ENCODE measurements at places on chromosomes 1 and 21.

DNA sequence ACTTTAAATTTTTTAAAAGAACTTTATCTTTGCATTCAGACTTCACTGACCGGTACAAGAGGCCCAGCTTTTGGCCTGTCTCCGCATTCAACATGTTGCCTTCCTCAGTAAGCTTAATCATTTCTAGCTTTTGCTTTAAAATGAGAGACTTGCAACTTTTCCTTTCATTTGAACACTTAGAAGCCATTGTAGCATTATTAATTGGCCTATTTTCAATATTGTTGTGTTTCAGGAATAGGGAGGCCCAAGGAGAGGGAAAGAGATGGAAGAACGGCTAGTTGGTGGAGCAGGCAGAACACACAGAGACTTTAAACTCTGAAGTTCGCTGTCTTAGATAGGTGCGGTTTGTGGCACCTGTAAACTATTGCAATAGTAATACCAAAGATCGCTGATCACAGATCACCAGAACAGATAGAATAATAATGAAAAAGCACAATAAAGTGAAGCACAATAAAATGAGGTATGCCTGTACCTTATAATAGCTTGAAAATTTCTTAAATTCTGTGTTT is 31.4 kb downstream of the RABGAP1L start:
- DNase-seq, result no peak

DNA sequence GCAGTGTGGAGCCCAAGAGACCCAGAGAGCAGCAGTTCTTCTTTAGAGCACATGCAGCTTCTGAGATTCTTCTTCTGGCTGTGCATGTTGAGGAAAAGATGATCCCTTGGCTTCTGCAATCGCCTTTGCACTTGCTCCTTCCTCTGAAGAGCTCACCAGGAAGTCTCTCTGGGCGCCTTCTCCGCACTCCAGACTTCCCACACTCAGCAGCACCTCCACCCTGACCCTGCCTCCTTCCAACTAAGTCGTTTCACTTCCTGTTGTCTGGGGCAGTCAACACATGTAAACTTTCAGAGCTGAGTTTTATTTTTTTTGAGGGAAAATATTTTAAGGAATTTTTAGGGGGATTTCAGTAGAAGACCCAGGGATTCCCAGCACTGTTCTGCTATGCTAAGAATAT is 73.4 kb upstream of the F3 start:
- no peak for DNase-seq

DNA sequence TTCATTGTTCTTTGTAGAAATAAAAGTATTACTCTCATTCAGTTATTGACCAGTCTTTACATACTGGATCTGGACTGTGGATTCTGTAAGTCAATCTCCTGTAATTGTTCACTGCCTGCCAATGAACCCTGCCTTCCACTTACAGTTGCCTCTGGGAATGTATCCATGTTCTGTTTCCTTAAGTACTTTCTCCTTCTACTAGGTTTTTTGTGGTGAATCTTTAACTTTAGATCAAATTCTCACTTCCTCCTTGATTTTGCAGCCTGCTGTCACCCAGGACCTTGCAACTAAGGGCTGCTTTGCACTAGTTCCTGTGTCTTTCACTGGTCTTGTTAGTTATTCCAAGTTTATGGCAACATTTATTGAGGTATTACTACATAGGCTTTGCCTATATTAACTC is 28.2 kb upstream of the ANKRD13C start:
- no peak for DNase-seq

- DNase-seq, result no peak
These were observed 6.9 kb upstream of the IGFN1 start for GRCh38 chr1:201183753-201184152.

DNA sequence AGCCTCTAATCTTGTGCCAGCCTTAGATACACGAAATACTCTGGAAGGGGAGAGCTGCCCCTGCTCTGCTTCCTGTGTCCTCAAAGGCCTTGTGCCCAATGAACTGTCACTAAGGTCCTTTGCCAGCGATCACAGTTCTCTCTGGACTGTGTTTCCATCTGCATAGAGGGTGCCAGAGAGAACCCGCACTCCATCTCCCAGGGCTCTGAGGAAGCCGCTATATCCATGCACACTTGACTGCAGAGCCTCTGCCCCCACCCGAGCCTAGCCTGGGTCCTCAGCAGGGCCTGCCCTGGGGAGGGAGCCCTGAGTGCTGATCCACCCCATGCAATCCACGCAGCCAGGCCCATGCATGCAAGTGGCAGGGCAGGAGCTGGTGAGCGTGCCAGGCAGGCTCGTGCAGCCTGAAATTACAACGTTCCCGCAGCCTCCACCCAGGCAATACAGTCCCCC is 30.6 kb upstream of the KIF21B start:
- DNase-seq, result no peak

DNA sequence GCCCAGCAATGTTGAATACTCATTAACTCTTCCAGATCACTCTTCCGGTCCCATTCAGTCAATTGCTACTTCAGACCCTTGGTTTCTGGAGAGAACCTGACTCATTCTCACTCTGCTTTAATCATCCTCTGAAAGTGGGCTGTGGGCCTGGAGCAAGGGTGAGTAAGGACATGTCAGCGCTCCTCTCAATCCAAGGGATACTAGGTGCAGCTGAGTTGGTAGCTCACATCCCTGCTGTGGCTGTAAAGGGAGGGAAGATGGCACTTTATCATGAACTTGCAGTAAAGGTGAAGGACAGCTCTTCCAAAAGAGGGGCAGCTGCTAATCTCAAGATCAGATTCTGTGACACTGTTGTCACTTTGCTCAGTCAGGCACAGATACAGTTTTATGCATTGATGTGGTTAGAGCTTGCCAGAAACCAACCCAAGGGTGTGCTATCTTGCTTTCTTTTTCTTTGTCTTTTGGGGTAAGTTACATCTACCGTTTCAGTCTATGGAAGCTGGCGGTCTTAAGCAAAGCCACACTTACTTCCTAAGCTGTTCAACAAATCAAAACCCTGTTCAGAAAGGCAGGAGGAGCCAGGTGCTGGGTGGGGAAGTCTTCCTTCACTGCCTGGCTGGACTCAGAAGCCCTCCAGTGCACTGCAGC is 26.5 kb upstream of the NTPCR start:
- no peak for DNase-seq

- no peak for DNase-seq
These were observed 111.6 kb downstream of the SYT14 start for GRCh38 chr1:210049616-210050015.

DNA sequence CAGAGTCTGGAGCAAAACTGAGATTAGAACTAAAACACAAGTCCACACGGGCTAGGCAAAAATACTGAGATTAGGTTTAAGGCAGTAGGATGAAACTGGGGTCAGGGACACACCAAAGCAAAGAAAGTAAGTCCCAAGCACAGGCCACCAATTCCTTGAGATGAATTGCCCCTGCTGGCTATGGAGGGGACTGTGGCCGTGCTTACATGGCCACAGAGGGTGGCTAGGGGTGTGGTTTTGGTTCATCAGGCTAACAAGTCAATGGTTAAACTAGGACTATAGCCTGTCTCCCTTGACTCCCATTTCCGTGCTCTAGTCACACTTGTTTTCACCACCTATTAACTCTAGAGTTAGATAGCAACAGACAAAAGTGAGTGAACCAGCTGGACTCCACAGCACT is 394.8 kb downstream of the PBX1 start:
- DNase-seq, result no peak

DNA sequence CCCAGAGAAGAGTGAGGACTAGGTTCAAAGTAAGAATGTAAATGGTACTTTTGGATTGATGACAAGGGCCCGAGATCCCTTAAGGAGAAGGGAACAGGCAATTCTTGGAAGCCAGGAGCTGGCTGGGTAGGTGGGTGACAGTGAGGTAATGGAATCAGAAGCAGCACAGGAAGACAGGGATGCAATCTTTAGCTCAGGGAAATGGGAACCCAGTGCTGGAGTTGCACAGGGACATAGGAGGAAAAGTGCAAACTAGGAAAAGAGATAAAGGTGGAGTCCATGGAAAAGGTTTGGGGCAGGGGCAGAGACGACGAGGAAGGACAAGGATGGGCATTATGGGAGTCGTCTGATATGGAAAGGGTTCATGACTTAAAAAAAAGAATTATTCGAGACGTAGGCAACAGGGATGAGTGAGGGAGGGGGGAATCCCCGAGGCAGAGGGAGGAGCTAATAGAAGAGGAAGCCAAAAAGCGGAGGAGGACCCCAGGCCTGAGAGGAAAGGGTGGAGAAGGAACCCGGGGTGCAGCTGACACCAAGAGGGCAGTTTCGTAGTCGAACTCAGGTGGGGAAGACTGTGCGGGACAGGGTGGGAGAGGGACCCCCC is 495 bp downstream of the PI4KB start:
- DNase-seq, result peak; percentile 56

DNA sequence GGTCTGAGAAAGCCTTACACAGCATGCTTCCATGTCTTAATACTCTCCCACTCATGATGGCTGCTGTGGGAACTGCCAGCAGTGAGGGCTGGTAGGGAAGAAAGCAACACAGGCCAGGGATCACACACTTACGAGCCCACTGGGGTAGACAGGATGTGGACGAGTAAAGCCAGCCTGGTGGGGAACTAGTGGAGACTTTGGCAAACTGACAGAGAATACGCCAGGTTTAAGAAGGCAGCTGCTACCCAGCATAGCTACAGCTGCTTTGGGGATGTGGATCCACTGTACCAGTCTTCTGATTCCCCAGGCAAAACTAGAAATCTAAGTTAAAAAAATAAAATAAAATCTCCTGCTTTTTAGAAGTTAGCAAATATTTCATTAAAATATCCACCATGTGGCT is 664.0 kb downstream of the SMYD3 start:
- DNase-seq, result no peak

GRCh38 chr1:203934027-203934426 is 72.6 kb downstream of the SNRPE start:
- no peak for DNase-seq

DNA sequence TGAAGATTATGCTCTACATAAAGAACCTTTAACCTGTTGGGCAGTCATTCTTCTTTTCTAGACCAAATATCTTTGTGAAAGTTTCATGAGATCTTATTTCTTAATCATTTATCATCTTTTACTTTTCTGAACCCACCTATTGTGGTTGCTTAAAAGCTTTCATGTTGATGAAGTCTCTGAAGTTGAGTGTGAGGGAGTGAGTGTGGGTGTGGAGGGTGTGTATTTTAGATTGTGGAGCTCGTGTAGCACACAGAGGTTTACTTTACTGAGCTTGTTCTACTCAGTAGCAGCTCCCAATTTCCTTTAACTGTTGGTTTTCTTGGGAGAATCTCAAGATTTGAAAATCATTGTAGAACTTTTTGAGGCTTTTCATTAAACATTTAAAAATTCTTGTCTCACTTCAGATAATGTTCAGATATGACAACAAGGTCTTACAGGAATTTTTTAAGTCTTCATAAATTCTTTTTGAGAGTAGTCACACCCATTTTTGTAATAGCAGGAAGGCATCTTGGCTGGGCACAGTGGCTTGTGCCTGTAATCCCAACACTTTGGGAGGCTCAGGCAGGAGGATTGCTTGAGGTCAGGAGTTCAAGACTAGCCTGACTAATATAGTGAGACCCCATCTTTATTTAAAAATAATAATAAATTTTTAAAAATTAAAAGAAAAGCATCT is 17.0 kb downstream of the SRRM1 start:
- DNase-seq, result no peak

GRCh38 chr1:186435336-186435735 is 25.6 kb downstream of the PDC start:
- no peak for DNase-seq

- DNase-seq, result no peak
These were observed 123.5 kb downstream of the SLC44A5 start for GRCh38 chr1:75487399-75487798.

GRCh38 chr1:162676087-162676486 is 43.8 kb downstream of the DDR2 start:
- DNase-seq, result no peak

DNA sequence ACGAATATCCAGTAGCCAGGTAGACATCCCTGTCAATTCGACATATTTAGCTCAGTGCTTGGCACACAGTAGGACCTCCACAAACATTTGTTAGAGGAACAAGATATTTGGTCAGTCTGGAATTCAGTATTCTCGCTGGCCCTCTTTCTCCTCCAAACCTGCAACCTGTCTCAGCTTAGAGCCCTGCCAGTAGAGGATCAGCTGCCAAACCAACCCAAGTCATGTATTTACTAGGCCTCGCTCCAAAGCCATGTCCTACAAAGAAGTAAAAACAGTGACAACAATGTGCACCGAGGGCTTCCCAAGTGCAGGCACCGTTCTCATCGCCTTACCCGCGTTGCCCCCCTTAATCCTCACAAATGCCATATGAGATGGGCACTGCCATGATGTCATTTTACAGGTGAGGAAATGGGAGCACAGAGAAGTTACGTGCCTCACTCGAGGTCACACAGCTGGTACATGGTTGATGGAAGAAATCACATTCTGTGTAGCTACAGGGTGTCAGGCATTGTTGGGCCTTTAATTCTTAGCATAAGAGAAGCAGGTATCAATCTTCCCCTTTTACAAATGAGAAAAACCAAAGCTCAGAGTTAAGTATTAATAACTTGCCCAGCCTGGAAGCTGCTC is 26.0 kb upstream of the CDCA8 start:
- DNase-seq, result no peak

DNA sequence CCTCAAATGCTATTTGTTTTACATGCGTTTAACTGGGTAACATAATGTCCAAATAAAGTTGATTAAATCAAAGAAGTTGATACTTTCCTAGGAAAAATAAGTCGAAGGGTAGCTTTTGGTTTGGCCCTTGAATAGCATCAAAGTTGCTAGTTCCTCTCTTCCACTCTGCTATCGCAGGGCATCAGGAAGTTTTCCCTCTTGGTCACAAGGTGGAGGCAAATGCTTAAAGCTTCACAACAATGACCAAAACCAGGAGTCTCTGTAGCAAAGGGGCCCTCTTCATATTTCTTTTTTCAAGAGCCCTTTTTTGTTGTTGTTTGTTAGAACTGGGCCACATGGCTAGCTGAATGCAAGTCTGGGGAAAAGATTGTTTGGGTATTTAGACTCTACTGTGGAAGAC is 668.4 kb downstream of the KCNT2 start:
- DNase-seq, result no peak

DNA sequence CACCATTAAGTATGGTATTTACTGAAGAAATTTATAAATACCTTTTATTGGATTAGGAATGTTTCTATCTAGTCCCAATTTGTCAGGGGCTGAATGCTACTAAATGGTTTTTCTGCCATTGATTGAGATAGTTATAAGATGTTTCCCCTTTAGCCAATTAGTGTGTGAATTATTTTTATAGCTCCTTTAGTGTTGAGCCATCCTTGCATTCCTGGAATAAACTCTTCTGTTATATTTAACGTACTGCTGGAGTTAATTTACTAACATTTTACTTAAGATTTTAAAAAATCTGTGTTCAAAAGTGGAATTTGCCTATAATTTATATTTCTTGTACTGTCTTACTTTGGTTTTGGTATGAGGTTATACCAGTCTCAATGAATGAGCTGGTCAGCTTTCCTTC is 25.4 kb upstream of the LRRC3 start:
- DNase-seq, result no peak

DNA sequence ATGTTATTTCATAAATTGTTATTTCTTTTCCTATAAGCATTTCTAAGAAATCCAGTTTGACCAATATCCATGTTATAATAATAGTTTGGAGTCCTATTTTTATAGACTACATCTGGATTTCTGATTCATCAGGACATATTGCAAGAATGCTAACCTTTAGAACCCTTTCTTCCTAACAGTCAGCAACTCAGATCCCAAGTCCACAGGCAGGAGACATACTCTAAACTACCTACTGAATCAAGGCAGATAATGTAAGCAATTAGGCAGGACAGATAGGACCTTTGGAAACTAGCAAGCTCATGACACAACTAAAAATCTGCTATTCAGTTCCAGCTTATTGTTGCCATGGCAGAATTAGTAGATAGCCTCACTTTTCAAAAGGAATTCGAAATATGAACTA is 104.1 kb downstream of the DENND1B start:
- DNase-seq, result no peak

GRCh38 chr1:11479375-11479979 is 522 bp downstream of the DISP3 start:
- DNase-seq, result no peak

Measured in midbrain (tissue), 1 donor.